Erythroblast (primary cell): ENCODE measurements at places on chromosomes 12 and 14.

DNA sequence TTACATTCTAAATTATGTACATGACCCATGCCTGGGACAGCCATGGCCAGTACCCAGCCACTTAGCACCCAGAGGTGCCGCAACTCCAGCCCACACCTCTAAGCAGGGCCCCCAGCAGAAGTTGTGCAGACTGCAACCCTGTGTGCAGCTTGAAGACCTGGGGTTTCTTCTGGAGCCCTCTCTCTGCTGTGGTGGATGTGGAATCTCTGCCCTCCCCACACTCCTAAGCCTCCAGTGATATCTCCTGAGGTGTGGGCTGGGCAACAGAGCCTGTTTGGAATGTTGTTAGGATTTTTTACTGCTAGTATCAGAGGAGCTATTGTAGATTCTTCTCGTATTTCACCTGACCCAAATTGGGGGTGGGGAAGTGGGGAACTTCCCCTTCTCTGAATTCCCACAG is 59.4 kb upstream of the TUNAR start:
- DNase-seq: no peak

- DNase-seq: no peak
Measured at GRCh38 chr12:131350943-131351318, 360.0 kb upstream of the SFSWAP start.

- DNase-seq: no peak
Measured at GRCh38 chr14:51547260-51547659, 104.5 kb upstream of the FRMD6 start.

DNA sequence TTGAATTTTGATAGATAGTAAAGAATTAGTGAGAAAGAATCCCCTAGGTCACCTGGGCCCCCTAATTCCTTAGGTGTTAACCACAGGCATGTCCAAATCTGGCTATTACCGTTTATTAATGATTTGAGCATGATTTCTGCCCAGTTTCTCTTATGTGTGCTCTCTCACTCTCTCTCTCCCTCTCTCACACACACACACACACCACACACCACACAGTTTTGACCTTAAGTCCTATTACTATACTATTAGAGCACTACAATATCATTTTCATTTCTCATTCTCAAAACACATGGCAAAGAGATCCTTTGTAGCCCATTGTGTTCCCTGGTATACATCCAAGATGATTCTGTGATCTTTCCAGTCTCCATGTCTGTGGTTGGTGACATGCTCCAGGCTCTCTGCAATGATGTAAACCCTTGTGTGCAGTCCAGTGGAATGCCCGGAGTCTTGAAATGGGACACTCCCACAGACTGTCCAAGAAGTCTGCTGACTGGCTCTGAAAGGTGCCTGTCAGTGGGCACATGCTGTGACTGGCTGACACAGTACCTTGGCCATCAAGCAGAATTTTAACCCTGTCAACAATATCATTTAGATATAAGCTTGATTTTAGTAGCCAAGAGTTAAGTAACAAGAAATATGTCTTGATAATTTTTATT is 96.2 kb downstream of the FIGNL2 start:
- peak; percentile 6 for DNase-seq

DNA sequence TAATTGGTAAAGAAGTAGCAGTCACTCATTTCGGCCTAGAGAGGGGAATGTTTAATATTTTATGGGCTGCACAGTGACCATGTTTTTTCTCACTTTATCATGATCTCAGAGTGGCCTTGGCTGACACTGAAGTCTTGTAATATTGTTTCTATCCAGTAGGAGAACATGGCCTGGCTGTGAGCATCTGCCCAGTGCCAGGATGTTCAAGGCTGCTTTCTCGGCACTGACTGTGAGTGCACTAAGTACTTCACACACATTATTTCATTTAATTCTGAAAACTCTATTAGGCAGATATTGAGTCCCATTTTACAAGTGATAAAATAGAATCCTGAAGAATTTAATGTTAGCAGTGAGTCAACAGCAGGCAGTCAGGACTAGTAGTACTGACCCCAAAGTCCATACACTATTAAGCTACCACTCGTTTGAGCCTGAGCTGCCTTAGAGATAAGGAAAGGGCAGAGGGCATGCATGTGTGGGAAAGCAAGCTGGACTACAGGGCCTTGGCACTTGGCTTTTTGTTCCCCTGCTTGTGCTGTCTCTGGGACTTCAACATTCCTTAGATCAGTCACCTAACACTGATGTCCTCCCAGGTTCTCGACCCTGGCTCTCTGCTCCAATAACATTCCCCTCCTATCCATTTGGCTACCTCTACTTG is 42.2 kb upstream of the APPL2 start:
- peak; percentile 33 for DNase-seq
